ENCODE measurements at places on chromosomes 16 and 17.

- DNase-seq: no peak
These were observed 26.6 kb downstream of the C16orf74 start for GRCh38 chr16:85724126-85724879.

DNA sequence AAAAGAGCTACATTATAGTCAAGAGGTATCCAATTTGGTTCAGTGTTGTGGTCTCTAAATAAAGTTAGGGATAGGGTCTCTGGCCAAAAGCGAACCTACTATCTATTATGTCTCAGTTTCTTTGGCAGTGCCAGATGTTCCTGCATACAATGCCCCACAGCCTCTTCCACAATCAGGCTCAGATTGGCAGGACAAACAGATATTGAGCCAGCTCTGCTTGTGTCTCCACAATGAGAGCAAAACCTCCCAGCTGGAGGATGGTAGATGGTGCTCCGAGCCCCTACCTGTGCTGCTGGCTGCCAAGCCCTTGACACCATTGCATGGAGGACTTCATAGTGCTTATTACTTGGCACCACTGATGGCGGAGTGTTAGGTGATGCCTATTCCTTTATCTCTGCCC is 19.7 kb downstream of the PHAF1 start:
- no peak for DNase-seq

- no peak for DNase-seq
These were observed 1.8 kb downstream of the CANT1 start for GRCh38 chr17:79007504-79008381.

- no peak for DNase-seq
These were observed 29.4 kb downstream of the C16orf87 start for GRCh38 chr16:46801428-46802049.

GRCh38 chr16:84368308-84368996 is at the start of gene ATP2C2:
TSS of gene ATP2C2 (plus strand) at chr16:84368538. CDS start at chr16:84368616, 78 bp downstream.
- no peak for DNase-seq

GRCh38 chr17:80982426-80982974 is 9.1 kb upstream of the CHMP6 start:
- no peak for DNase-seq

- no peak for DNase-seq
These were observed 19.9 kb upstream of the JPH3 start for GRCh38 chr16:87582216-87582965.

DNA sequence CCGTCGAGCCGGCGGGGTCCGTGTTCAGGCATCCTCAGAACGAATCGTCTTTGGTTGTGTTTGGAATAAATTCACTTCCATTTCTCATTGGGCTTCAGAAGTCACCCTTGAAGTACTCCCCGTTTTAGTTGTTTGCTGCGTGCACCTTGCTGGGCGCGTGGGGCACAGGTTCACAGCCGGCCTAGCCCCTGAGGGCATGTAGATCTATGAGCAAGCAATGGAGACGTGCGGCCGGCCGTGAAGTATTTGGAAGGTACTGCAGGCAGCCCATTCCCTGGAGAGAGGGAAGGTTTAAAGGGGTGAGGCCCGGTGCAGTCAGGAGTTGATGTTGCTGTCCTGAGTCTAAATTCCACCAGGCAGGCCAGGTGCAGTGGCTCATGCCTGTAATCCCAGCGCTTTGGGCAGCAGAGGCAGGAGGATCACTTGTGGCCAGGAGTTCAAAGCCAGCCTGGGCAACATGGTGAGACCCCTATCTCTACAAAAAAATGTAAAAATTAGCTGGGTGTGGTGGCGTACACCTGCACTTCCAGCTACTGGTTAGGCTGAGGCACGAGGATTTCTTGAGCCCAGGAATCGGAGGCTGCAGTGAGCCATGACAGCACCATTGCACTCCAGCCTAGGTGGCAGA is 714 bp downstream of the ACSF3 start:
- no peak for DNase-seq

- no peak for DNase-seq
These were observed 115.9 kb upstream of the RBFOX1 start for GRCh38 chr16:7216719-7217118.

GRCh38 chr17:47239967-47240651 is 13.5 kb upstream of the ITGB3 start:
- DNase-seq: no peak

DNA sequence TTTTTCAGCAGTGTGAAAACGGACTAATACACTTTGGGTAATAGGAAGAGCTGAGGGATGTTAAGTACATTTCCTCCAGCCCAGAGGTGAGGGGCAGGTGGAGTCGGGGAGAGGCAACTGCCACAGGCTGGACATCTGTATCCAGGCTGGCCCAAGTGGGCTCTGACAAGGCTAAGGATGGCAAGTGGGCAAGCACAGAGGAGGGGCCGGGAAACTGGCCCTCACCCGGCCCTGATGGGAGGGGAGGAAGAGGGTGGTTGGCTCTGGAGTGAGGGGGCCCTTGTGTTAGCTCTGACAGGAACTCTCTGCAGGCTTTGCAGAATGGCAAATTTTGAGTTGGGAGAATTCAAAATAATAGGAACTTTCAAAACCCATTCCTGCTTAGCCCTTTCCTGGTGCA is 251.0 kb upstream of the TNRC6C start:
- DNase-seq: no peak

GRCh38 chr16:88602091-88602490 is 31.9 kb downstream of the ZC3H18 start:
- DNase-seq: no peak

- DNase-seq: no peak
These were observed 1.4 kb downstream of the YPEL3 start for GRCh38 chr16:30094541-30095165.

- DNase-seq: no peak
These were observed 33.3 kb downstream of the CENPV start for GRCh38 chr17:16319969-16320368.

DNA sequence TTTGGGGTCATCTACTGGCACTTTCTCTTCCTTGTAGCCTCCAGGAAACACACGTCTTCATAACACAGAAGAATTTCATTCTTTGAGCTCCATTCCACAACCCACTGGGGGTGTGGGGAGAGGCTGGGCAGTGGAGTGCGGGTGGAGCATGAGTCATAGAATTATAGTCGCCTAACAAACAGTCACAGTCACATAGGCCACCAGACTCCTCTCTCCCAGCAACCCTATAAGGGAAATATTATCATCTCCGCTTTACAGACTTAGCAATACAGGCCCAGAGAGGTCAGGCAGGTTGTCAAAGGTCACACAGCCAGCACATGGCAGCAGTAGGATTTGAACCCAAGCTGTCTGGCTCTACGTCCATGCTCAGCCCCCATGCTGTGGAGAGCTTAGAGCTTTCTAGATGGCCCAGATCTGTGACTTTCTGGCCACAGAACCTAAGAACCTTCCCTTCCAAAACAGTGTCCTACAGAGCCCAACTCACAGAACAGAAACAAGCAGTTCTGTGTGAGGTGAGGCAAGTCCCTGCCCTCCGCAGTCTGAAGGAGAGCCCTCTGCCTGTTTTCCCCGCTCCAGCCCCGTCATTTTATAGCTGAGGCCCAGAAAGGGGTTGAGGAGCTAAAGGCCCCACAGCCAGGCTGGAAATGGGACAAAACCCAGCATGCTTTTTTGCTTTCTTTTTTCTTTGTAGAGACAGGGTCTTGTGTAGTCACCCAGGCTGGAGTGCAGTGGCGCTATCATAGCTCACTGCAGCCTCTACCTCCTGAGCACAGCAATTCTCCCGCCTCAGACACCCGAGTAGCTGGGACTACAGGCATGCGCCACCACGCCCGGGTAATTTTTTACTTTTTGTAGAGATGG is 10.7 kb upstream of the LITAF start:
- no peak for DNase-seq

DNA sequence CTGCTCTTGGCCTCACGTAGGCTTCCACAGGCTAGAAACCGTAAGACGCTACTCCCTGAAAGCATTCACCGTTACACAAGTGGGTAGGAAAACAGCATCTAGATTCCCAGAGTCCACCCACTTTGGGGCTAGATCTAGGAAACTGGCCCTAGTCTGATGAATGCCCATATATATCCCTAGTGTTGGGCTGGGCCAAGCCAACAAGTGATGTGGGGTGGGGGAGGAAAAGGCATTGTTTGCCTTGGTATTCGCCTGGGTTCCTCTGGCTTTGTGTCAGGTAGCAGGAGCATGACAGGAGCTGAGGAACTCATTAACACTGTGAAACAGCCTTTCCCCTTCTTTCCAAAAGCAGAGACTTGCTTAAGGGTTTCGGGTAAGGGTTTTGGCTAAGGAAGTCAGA is 112.4 kb downstream of the SMG6 start:
- DNase-seq: no peak

DNA sequence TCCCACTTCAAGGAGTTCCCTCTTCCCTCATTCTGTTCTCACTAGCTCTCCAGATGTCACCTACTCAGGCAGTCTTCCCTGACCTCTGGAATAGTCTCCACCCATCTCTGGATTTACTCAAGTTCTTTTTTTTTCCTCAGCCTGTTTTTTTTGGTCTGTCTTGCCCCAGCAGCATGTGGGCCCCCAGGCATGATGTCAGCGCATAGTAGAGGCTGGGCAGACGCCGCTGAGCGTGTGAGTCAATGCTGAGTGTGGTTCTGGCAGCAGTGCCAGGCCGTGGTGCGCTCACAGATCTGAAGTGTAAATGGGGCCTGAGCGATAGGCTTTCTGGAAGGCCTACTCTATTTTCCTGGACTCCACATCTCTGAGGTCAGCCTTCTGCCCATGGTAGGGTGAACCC is 2.7 kb upstream of the KCNJ18 start:
- no peak for DNase-seq

DNA sequence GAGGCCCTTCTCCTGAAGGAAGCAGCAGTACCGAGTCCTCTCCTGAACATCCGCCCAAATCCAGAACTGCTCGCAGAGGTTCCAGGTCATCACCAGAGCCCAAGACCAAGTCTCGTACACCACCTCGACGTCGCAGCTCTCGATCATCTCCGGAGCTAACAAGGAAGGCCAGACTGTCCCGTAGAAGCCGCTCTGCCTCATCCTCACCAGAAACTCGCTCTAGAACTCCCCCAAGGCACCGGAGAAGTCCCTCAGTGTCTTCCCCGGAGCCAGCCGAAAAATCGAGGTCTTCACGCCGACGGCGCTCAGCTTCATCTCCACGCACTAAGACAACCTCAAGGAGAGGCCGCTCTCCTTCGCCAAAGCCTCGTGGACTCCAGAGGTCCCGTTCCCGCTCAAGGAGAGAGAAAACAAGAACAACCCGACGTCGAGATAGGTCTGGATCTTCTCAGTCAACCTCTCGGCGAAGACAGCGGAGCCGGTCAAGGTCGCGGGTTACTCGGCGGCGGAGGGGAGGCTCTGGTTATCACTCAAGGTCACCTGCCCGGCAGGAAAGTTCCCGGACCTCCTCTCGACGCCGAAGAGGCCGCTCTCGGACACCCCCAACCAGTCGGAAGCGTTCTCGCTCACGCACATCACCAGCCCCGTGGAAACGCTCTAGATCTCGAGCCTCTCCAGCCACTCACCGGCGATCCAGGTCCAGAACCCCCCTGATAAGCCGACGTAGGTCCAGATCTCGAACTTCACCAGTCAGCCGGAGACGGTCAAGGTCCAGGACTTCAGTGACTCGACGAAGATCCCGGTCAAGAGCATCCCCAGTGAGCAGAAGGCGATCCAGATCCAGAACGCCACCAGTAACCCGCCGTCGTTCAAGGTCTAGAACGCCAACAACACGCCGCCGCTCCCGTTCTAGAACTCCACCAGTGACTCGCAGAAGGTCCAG is 11.3 kb downstream of the ELOB start:
- no peak for DNase-seq

GRCh38 chr16:290681-291405 is 7.9 kb downstream of the PDIA2 start:
- DNase-seq: no peak

GRCh38 chr17:44911133-44912001 is 3.9 kb downstream of the GFAP start:
- DNase-seq: peak; percentile 1

DNA sequence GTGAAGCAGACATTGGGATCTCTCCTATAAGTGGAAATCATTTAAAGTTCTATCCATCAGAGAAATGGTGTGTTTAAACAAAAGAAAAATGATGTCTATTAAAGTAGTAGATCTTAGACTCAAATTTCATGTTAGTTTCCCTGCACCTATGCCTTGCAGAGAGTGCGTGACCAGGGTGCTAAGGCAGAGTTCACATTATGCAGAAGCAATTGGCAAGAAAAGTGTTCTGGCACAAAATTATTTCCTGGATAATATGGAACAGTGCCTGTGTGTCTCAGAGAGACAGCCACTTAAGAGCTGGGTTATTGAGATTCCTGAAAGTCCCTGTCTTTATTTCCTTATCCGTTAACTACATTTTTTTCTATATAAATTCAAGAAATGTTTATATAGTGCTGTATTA is 457.0 kb downstream of the CDH8 start:
- DNase-seq: no peak

GRCh38 chr16:48903039-48903438 is 293.1 kb upstream of the N4BP1 start:
- no peak for DNase-seq

- DNase-seq: no peak
These were observed 14.4 kb downstream of the CHCT1 start for GRCh38 chr17:60436676-60437075.

GRCh38 chr16:48811478-48811877 is 201.5 kb upstream of the N4BP1 start:
- DNase-seq: no peak

- DNase-seq: no peak
These were observed 18.1 kb downstream of the SOCS3 start for GRCh38 chr17:78341559-78342448.
